ENCODE measurements at places on chromosomes 7 and 10. TPM values are rescaled to one million over a fixed set of nuclear protein-coding genes. Genes with fewer than 3 reads are reported as not detected.

DNA sequence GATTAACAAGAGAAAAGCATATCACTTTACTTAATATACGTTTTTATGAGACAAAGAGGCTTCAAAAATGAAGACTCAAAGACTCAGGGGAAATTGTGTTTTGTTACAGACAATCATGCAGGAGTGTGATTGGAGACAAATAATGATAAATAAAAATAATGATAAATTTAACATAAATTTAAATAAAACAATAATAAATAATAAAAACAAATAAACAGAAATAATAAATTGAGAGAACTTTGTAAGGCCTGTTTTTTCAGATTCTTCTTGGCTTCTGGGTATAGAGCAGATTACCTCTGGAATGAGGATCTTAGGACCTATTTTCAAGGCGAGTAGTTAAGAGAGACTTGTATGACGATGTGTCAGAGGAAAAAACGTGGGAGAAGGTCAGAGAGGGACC is 271.4 kb upstream of the POT1 start:
- no peak for DNase-seq

The ARHGEF5 gene
- 10.3 TPM for total RNA-seq

The KCND2 gene
- total RNA-seq = 0.13 TPM

GRCh38 chr7:108012499-108013430 is 9.8 kb upstream of the LAMB1 start:
- DNase-seq = no peak

- no peak for DNase-seq
Measured at GRCh38 chr10:35526746-35527145, 78.4 kb upstream of the GJD4 start.

DNA sequence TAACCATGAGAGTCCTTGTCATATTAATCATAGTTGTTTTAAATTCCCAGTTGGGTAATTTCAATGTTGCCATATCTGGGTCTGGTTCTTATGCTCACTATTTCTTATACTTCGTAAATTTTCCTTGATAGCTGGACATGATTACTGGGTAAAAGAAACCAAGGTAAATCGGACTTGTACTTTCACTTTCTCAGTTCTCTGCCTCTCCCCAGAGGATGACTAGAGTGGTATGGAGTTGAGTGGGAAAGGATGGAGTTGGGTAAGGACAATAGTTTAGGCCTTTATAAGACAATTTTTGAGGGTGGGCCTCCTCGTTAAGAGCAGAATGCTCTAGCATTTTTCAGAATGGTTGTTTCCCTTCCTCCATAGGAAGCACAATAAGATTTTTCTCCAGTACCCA is 106.1 kb downstream of the CRPPA start:
- no peak for DNase-seq

The THSD7A gene
- 5.1 TPM for total RNA-seq

GRCh38 chr10:62479523-62479922 is 105.4 kb downstream of the ZNF365 start:
- DNase-seq = no peak

Measured in spleen (tissue), 13 donors.